CD4-positive, alpha-beta T cell treated with Interleukin-4 for 4 hours (primary cell): ENCODE measurements at places on chromosomes 4 and X.

DNA sequence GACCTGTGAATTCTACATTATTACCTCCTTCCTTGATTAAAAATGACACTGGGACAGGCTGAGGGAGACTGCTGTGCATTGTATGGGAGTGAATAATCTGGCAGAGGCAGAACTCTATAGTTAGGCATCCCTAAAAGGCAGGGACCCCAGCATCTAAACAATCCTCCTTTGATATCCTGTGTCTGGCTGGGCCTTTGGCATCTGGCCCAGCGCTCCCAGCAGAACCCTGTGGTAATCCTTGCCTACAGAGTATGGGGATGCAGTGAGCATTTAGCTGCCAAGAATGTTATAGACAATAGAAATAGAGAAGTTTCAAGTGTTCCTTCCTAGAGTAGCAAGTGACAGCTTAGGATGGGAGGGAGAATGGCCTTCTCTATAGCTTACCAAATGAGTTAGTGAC, 38.5 kb downstream of the ZCCHC12 start:
- DNase-seq, result no peak

DNA sequence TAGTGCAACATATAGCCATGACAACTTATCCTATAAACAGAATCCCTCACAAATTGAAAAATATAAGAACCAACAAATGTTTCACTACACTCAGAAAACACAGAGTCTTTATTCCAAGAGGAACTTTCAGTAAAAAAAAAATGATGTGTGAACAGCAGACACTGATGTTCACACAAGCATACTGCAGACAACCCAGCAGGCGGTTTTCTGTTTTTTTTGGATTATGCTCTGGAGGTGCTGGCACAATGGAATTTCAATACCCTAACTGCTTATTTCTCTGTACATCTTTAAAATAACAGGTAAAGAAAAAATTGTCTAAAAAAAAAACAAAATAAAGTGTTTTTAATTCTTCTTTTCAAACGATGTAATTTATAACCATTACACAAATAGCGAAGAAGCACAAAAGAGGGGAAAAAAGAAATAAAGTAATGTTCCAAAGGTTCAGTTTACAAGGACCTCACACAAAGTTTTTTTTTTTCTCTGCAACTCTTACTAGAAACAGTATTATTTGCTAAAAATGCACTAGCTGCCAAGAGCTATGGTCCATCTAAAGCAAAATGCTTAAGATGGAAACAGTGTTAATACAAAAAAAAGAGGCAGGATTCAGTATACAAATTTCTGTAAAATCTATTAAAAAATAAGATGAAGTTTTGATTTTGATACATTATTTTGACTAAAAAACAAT, 55.3 kb downstream of the ANAPC10 start:
- no peak for DNase-seq

GRCh38 chrX:150933945-150934350, 35.5 kb upstream of the CD99L2 start:
- no peak for DNase-seq

GRCh38 chr4:133474501-133474900, 325.4 kb downstream of the PCDH10 start:
- no peak for DNase-seq

GRCh38 chr4:39976945-39977488, 694 bp downstream of the PDS5A start:
- DNase-seq, result peak; percentile 23

DNA sequence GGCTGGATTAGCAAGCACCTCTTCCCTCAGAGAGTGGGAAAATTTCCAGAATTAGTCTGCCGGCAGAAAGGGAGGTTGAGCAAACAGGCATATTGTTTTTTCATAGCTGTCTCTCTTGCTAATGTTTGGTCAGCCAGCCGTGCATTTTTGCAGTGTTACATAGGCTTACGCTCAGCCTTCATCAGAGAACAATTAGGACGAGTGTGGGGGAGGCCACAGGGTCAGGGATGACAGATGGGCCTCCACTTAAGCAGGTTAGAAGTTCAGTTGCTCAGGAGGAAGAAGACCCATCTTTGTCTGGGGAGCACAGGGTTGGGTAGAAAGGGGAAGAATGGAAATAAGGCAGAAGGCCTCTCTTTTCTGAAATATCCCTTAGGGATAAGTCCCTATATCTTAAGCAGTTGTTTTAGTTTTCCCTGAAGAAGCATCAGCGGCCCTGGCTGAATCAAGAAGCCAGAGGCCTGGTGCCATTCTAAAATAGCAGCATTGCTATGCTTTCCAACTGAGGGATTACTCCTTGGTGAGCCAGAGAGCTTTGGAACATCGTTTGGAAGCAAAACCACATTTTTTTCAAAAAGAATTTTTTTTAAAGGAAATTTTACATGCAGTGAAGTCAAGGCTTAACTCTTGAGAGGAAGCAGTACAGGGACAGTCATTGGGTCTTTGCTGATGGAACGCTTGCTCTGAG, 118.8 kb downstream of the SMIM20 start:
- no peak for DNase-seq

GRCh38 chr4:8602686-8603430, 10.3 kb downstream of the CPZ start:
- no peak for DNase-seq

GRCh38 chr4:47442980-47443379, 20.5 kb downstream of the COMMD8 start:
- no peak for DNase-seq

- no peak for DNase-seq
Measured at GRCh38 chr4:159483110-159483781, 380.4 kb downstream of the RAPGEF2 start.

- DNase-seq, result no peak
Measured at GRCh38 chrX:1502241-1502640, 34.7 kb downstream of the P2RY8 start.

DNA sequence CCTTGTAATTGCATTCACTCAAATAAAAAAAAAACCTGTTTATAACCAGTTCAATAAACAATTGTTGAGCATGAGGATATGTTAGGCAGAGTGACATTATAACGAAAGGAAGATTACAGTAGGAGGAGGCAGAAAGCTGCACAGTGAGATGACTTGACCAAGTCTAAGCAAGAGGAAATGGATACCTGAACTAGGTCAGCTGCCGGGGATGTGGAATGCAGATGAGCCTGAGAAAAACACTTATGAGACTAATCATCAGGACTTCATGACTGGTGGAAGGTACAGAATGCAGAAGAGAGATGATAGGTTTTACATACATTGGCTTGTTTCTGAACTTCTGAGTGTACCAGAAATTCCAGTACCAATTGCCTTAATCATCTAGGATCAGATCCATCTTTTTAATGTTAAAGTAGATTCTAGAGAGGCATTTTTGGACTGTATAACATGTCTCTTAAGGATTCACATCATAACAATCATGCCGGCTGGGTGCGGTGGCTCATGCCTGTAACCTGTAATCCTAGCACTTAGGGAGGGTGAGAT, 208.1 kb upstream of the PPP3CA start:
- no peak for DNase-seq
